ENCODE measurements at places on chromosomes 12 and 14.

GRCh38 chr12:57341275-57341990 lies 89.4 kb downstream of the R3HDM2 start:
- DNase-seq = no peak

DNA sequence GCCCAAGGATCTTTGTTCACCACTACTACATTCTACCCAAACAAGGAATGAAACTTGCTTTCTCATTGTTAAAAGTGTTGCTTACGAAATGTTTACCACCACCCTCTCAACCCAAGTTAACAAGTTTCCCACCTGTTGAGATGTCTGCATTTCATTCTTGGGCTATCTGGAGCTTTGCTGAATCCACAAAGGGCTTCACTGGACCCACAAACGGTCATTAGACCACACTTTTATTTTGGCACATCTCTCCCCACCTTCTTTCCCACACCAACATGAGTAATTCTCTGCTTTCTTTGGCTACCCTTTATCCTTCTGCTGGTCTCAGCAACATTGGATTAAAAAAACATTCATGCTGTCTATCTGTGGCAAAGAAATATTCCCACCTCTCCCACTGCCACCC lies 78.0 kb downstream of the TMEM260 start:
- DNase-seq = no peak

DNA sequence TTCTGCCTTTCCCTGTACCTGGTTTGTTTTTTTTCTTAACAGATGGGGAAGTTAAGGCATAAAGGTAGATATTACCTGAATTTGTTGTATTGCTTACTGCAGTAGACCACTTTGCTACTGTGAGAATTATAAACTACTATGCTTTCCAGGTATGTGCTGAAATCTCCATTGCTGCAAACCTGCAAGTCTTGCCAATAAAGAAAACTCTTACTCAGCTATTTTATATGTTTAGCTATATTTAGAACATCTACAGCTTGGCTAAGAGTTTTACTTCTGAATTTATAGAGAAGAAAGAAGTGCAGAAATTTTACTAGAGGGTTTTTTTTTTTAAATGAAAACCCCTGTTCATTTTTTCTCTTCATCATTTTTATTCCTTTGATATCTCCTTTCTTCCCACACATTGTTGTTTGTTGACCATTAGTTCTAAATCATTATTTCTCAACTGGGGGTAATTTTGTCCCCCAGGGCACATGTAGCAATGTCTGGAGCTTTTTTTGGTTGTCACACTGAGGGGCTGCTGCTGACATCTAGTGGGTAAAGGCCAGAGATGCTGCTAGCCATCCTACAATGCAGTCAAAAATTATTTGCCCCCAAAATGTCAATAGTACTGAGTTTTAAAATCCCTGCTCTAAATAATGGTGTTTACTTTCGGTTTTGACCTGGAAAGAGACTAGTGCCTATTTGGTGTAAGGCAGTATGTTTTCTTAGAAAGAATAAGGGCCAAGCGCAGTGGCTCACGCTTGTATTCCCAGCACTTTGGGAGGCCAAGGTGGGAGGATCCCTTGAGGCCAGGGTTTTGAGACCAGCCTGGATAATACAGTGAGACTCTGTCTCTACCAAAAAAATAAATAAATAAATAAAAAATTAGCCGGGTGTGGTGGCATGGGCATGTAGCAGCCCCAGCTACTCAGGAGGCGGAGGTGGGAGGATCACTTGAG lies 48.6 kb downstream of the PCNX1 start:
- peak; percentile 21 for DNase-seq

DNA sequence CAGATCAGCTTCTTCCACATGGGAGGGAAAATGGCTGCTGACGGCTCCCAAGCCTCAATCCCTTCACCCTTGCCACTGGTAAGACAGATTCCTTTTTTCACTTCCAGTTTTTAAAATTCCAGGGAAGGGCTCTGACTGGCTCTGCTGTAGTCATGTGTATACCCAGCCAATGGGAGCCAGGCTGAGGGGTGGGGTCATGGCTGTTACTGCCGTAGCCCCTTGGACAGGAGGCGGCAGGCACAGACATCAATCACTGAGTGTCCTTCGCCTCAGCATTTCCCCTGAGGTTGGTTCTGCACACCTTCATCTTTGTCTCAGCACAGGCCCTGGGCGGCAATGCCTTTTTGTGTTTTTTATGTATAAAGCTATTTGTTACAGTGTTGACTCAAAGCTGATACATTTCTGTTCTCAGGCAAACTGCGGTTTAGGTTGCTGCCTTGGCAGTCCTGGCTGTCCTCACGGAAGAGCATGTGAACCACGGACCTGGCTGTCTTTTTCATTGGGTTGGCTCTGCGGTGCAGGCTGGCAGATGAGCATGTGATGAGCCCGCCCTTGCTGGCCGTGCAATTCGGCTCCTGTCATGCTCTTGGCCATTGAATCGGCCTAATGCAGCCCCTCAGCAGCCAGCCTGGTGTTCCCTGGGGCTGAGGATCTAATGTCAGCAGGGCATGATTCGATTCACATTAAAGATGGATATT lies 74.3 kb downstream of the PPM1A start:
- no peak for DNase-seq

DNA sequence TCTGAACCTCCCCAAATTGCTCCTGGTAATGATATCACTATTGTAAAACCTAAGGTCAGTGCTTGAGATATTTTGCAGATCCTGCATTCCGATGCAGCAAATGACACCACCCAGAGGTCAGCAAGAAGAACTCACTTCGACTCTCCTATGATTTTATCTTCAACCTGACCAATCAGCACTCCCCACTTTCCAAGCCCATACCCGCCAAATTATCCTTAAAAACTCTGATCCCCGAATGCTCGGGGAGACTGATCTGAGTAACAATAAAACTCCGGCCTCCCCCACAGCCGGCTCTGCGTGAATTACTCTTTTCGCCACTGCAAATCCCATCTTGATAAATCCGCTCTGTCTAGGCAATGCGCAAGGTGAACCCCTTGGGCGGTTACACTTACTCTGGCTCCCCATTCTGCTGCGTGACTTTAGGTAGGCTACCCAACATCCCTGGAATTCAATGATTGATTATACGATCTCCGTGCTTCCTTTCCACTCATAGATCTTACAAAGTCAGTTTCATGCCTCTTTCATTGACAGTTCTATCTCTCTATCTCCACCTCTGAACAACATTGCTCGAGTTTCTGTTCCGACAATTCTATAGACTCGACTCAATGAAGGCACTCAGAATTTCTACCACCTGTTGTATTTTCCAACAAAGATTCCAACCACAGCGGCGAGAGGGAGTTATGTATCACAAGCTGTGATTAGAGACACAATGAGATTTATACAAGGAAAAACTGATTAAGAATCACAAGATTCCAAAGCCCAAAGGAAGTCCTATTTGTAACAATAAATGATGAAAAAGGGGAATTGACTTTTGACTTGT lies 939 bp downstream of the NPC2 start:
- DNase-seq = no peak

DNA sequence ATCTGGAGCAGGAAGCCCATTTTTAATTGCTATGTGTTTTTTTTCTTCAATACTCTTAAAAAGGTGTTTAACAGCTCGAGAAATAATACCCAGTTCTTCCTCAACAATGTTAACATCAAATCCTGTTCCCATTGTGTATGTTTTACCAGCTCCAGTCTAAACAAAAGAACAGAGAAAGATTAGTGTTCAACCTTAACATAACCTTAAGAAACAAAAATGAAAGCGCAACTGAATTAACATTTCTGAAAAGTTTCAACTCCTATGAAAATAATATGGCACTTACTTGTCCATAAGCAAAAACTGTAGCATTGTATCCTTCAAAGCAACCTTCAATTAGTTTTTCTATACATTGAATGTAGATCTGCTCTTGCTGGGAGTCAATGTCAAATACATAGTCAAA lies 73.2 kb downstream of the KIF21A start:
- no peak for DNase-seq

DNA sequence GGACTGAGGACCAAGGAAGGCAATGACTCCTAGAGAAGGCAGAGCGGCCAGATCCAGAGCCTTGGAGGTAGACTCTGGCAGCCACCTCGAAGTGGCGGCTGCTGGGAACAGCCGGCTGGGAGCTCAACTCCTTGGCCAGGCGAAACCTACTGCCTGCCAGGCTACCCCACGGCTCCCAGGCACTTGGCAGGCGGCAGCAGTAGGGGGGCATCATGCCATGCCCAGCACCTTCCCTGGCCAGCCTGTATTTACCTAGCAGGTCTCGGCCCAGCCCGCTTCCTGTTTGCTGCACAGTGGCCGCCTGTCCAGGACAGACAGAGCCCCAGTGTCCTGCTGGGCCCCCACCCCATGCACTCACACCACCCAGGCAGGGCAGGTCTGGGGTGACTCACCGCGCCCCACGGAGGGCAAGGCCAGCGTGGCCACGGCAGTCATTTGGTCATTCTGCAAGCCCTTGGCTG lies 10.2 kb downstream of the TRPV4 start:
- DNase-seq = no peak

GRCh38 chr14:24332268-24332993 lies 2.4 kb downstream of the ADCY4 start:
- DNase-seq = peak; percentile 72

- no peak for DNase-seq
These were observed 69.0 kb upstream of the OVCH1 start for GRCh38 chr12:29566441-29566840.

DNA sequence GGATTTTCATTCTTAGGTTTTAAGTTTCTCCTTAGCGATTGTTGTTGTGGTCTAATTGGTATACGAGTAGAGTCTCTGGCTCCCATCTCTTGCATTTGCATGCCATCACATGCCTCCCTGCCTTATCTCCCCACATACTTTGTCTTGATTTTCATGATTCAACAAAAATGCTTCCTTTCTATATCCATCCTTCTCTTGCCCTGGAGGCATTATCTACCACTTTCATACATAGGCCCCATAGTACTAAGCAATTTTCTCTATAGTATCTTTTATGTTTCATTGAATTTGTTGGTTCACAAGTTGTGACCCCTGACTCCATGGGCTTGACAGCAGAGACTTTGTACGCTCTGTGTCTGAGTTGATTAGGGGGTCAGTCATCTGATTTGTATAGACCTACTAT lies 226.1 kb downstream of the ACSS3 start:
- no peak for DNase-seq

DNA sequence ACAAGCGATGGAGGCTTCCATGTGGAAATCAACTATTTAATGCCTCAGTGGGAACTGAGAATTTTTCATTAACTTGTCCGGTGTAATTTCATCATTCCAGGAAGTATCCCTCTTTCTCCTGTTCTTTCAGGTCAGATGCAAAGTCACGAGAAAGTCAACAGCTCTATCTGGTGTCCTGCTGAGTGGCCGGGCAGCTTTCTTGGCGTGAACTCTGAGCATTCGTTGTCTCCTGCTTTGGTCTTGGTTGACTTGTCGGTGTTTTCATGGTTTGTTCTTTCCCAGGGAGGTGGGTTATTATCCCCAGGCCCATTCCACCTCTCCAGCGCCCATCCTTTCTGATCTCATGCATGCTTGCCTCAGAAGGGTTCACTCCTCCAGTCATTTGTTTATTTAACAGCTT lies 149.1 kb downstream of the GLT1D1 start:
- no peak for DNase-seq

Measured in activated CD4-positive, alpha-beta T cell treated with anti-CD3 and anti-CD28 coated beads for 24 hours (primary cell).